H7 (cell line): ENCODE measurements at places on chromosomes 6 and 20. TPM values are rescaled to one million over a fixed set of nuclear protein-coding genes. Genes with fewer than 3 reads are reported as not detected.

Gene MYCT1
- 0.92 and 2.7 TPM in 2 replicates for total RNA-seq

Gene COL21A1
- total RNA-seq, result 0.22 and 0.28 TPM in 2 replicates

Gene C20orf96
- total RNA-seq, result 1.7 and 2.1 TPM in 2 replicates

Gene RAET1L
- total RNA-seq, result not detected in 2 replicates

Gene LY6G6C
- total RNA-seq, result not detected in 2 replicates

Gene TMEM14C
- 129 and 153 TPM in 2 replicates for total RNA-seq

Gene F13A1
- 1.3 TPM in 1 of 2 replicates, not detected in the other for total RNA-seq

DNA sequence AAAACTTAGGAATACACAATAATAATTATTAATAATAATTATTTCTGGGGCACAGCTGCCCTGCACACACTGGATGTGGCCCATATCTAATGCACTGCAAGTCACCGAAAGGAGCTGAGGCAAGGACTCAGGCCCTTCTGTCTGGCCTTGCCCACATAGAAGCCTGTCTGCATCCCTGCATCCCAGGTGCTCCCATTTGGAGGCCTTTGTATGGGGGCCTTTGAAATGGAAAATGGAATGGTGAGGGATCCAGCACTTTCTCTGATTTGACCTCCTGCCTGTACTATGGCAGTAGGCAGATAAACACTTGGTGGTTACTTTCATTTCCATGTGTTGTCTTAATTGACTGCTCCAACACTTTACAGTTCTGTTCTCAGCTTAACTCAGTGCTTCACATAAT lies 75.7 kb upstream of the PTCHD4 start:
- peak; percentile 0 for DNase-seq

DNA sequence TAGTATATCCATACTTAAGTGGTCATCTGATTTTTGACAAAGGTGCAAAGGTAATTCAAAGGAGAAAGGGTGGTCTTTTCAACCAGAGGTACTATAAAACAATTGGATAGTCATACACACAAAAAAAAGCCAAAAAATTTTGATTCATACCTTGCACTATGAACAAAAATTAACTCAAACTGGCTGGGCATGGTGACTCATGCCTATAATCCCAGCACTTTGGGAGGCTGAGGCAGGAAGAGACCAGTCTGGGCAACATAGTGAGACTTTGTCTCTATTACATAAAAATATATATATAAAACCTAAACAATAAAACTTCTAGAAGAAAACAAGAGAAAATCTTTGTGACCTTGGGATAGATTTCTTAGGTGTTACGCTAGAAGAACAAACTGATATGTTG lies 43.8 kb upstream of the ADIG start:
- no peak for DNase-seq

DNA sequence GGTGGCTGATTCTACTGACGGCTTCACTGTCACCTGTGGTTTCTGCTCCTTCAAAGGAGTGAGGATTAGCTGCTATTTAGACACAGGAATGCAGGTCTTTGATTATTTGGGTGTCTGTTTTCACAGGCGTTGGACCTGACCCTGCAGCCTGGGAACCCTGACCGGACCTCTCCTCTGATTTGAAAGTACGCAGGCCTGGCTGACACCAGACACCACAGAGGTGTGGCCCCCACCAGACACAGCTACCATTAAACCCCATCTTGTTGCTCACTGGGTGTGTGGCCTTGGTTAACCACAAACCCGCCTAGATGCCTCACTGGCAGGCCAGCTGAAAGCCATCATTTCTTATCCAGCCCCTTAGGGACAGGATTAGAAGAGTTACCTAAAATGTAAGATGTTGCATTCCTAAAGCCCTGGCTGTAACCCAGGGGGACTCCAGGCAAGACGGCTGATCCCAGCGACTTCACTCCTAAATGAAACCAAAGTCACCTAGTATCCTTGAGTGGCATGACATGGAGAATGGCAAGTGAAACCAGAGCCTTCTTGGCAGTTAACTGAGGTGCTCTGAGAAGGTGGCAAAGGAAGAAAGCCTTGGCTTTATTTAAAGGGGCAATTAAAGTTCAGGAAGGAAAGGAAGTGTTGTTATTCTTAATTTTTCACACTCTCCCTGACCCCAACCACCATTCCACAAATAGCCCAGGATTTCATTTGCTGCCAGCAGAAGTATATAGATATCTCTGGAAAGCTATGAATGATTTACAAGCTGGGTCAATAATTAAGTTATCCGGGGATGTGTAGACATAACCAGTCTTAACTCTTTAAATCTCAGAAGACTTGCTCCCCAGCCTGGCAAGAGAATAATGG lies 169.9 kb downstream of the QRSL1 start:
- DNase-seq, result no peak

- DNase-seq, result no peak
Measured at GRCh38 chr6:105803442-105803841, 282.7 kb upstream of the PRDM1 start.

DNA sequence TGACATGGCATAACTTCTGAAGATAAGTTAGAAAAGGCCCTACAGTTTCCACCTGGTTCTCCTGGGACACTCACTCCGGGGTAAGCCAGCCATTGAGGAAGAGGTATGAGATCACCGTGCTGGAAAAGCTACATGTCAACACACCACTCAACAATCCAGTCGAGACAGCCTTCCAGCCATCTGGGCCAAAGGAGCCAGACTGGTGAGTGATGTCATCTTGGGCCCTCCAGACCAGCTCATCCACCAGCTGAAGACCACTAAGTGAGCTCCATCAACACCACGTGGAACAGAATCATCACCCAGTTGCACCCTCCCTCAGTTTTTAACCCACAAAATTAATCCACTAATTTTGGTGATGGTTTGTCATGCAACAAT lies 32.3 kb upstream of the RSPO4 start:
- no peak for DNase-seq

GRCh38 chr6:166584155-166584554 lies 2.3 kb downstream of the RAMACL start:
- DNase-seq, result no peak

GRCh38 chr6:137489046-137490005 lies 4.9 kb downstream of the OLIG3 start:
- DNase-seq, result peak; percentile 80

DNA sequence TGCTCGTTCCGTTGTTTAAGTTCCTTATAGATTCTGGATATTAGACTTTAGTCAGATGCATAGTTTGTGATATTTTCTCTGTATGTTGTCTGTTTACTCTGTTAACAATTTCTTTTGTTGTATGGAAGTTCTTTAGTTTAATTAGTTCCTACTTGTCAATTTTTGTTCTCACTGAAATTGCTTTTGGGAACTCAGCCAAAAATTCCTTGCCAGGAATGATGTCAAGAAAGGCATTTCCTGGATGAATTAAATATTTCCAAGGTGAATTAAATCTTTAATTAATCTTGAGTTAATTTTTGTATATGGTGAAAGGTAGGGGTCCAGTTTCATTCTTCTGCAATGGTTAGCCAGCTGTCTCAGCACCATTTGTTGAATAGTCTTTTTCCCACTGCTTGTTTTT lies 406.2 kb upstream of the NOX3 start:
- DNase-seq, result no peak

DNA sequence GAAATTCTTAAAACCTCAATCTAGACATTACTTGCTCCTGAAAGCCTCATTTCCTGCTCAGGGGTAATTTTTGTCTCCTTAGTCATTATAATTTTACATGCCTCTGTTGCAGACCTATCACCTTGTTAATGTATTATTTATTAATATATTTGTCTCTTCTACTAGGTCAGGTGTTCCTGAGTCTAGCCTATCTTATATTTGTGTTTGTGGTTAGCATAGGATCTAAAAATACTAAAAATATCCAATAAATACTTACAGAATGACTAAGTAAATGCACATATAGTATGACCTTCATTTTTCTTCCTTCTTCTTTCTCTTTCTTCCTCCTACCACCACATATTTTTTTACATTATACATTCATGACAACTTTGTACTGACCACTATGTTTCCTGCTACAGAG lies 268.9 kb upstream of the HS3ST5 start:
- no peak for DNase-seq

DNA sequence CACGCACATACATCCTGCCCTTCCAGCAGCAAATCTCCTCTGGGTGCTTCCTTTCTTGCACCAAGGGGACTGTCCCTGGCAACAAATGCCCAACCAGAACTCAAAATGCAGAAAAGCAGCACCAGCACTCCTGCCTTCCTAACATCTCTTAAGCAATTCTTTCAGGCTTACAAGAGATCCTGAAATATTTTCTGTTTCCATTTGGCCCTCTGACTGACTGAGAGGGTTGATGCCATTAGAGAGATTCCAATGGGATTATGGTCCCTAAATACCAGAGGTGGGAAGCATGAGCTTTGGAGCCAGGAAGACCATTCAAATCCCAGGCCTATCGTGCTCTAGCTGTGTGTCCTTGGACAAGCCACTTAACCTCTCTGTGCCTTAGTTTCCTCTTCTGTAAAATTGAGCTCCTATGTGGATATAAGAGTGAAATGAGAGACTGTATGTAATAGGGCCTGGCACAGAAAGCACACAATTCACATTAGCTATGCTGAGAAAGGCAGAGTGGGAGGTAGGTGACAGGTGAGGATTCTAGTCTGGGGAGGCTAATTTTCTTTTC lies 56.8 kb downstream of the PRDM1 start:
- no peak for DNase-seq

- peak; percentile 63 for DNase-seq
Measured at GRCh38 chr6:146857980-146858347, 259.2 kb downstream of the ADGB start.

GRCh38 chr6:135833771-135834170 lies 17.7 kb upstream of the PDE7B start:
- DNase-seq, result no peak

- no peak for DNase-seq
Measured at GRCh38 chr6:162181741-162182401, 545.7 kb downstream of the PRKN start.

GRCh38 chr6:20708367-20709124 lies 174.3 kb downstream of the CDKAL1 start:
- DNase-seq, result no peak
